Ascending aorta (tissue), 2 donors: ENCODE measurements at places on chromosomes 16 and 17.

DNA sequence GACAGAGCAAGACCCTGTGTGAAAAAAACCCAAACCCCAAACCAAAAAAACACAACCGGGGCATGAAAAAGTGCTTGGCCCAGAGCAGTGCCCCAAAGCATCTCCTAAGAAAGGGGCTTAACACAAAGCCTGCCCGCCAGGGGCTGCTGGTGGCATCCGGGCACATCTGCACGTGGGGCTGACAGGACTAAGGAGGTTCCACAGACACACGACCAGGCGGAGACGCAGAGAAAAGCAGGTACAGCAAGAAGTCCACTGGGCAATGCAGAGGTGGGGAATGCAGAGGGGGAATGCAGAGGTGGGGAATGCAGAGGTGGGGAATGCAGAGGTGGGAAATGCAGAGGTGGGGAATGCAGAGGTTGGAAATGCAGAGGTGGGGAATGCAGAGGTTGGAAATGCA is 109.2 kb downstream of the ZNF778 start:
- H3K4me1 ChIP-seq: peaks cover 11% of the 10 kb centered on the region
- peak overlapping the region; percentile 22 for H3K4me3 ChIP-seq
- H3K36me3 ChIP-seq: no peaks in the 10 kb centered on the region
- peak overlapping the region; percentile 68 for H3K27ac ChIP-seq
- no peak for DNase-seq

DNA sequence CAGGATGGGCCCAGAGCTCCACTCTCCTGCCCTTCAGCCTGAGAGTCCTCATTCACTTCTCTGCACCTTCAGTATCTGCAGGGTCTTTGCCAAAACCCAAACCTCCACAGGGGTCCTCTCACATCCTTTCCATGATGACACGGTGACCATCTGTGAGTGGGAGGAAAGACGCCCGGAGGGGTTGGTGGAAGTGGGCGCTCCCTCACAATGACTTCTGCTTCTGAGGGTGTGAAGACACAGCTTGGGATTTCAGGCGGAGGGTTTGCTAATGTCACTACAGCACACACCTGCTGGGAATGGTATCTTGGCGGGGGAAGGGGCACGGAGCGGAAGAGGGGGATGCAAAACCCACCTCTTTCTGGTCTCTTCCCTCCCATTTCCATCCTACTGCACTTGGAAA is 115.1 kb upstream of the SDK2 start:
- no peaks in the 10 kb centered on the region for H3K36me3 ChIP-seq
- H3K4me3 ChIP-seq: no peak overlapping the region
- no peaks in the 10 kb centered on the region for H3K4me1 ChIP-seq

DNA sequence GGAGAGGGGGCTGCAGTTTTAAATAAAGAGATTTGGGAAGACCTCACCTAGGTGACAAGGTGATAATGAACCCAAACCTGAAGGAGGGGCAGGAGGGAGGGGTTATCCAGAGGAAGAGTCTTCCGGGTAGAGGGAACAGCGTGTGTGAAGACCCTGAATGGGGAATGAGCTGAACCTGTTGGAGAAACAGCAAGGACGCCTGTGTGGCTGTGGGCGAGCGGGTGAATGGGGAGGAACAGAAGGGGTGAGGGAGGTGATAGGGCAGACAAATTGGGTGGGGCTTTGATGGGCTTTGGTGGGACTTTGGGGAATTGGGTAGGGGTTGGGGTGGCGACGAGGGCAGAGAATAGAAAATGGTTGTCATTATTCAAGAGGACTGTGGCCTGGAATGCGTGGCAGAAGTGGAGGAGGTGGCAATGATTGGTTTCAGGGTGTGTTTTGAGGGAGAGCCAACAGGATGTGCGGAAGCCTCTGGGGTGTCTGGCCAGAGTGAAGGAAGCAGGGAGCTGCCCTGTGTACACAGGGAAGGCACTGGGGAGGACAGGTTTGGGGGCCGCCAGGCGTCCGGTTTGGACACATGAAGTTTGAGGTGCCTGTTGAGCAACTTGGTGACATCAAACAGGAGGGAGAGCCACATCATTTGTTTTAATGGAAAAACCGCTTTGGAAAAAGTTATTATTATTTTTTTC is 48.7 kb downstream of the NKD1 start:
- no peaks in the 10 kb centered on the region for H3K36me3 ChIP-seq
- H3K27ac ChIP-seq: no peak overlapping the region
- DNase-seq: no peak
- no peak overlapping the region for H3K4me3 ChIP-seq
- H3K4me1 ChIP-seq: peaks cover 49% of the 10 kb centered on the region

- H3K27ac ChIP-seq: no peak overlapping the region
- no peaks in the 10 kb centered on the region for H3K4me1 ChIP-seq
- no peak overlapping the region for H3K4me3 ChIP-seq
- DNase-seq: no peak
- no peaks in the 10 kb centered on the region for H3K36me3 ChIP-seq
- no peaks in the 10 kb centered on the region for H3K27me3 ChIP-seq
Measured at GRCh38 chr16:11484691-11485258, 101.9 kb downstream of the LITAF start.

DNA sequence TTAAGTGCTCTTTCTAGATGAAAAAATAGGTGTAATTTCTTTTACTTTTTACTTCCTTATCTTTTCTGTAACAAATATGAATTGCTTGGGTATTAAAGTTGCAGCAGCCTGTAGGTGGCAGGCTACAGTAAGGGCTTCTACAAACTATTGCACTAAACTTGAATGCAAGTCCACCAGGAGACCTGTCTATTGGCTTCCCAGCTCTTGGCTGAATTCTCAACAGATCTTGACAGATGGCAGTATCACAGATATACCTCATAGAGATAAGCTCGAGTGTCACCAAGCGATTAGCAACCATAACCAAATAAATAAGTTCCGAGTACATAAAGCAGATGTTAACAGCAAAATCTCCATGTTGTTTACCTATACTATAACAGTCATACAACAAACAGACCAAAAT is 5.9 kb downstream of the BBS2 start:
- DNase-seq: no peak
- no peaks in the 10 kb centered on the region for H3K27me3 ChIP-seq
- peaks cover 23% of the 10 kb centered on the region for H3K36me3 ChIP-seq
- H3K4me1 ChIP-seq: no peaks in the 10 kb centered on the region
- no peak overlapping the region for H3K4me3 ChIP-seq
- no peak overlapping the region for H3K27ac ChIP-seq

- peak; percentile 63 for DNase-seq
- H3K27me3 ChIP-seq: no peaks in the 10 kb centered on the region
- no peak overlapping the region for H3K27ac ChIP-seq
- no peak overlapping the region for H3K4me3 ChIP-seq
- no peaks in the 10 kb centered on the region for H3K36me3 ChIP-seq
Measured at GRCh38 chr16:50509521-50510341, 38.5 kb upstream of the NKD1 start.

DNA sequence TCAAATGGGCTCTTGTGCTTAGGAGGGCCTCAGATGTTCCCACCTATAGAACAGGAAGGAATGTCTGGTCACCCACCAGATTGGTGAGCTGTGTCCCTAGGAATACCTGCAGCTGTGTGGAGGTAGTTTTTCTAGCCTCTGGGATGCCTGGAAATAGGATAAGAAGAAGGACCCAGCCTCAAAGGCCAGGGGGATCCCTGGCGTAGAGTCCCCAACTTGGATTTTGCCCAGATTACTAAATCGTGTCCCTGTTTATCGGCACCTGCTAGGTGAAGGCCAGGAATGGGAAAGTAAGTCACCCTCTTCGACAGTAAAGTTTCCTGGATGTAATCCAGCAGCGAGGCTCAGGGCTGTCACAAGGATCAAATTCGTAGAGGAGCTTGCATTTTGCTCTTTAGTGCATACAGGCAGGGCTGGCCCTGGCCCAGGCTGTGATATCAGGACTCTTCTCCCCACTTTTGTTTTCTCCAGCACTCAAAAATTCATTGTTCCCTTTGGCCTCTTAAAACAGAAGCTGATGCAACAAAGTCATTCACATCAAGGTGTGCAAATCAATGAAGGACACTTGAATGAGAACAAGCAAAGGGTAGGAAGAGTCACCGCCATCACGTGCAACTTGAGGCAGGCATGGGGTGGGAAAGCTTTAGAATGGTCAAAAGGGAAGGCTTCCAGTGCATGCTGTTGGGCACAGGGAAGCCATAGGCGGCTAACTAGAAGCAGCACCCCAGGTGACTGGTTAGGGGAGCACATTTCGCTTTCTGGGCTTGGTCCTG is 7.5 kb downstream of the SLC13A2 start:
- DNase-seq: no peak
- H3K4me3 ChIP-seq: no peak overlapping the region
- no peaks in the 10 kb centered on the region for H3K27me3 ChIP-seq
- H3K36me3 ChIP-seq: no peaks in the 10 kb centered on the region
